H1 (cell line): ENCODE measurements at places on chromosomes 6 and 20.

DNA sequence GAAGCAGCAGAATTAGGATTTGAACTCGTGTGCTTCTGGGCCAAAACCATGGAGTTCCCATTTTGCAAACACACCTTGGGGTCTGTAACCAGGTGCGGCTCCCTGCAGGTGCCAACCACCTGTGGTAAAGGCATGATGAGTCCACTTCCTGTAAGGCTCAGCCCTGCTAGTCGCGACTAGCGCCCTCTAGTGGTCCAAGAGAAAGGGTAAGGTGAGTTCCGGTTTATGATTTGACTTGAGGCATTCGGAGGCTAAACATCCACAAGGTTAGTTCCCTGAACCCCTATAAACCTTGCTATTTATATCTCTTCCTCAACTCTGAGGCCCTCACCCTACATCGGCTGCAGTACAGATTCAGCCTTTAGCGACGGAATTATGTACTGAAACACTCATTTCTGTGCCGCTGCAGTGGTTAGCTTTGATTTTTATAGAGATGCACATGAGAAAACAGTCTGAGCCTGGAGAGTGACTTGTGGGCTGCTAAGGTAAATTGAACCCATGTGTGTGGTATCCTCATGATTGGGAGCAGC, 173.4 kb downstream of the PLCB1 start:
- peak; percentile 75 for DNase-seq

DNA sequence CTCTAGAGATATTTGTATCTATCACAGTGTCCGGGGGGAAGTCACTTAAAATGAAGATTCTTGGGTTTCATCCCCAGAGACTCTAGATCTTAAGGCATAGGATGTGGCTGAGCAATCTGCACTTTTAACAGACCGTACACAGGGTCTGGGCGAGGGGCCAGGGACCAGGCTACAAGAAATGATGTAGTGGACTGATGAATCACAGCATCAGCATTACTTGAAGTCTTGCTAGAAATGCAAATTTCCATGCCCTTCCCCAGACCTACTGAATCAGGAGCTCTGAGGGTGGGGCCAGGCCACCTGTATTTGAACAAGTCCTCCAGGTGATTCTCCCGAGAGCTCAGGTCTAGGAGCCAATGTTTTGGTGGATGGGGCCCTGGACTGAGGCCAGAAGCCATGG, 168.4 kb downstream of the DOK5 start:
- DNase-seq: no peak

- DNase-seq: no peak
These were observed 199.4 kb downstream of the WDR27 start for GRCh38 chr6:169502445-169502844.

DNA sequence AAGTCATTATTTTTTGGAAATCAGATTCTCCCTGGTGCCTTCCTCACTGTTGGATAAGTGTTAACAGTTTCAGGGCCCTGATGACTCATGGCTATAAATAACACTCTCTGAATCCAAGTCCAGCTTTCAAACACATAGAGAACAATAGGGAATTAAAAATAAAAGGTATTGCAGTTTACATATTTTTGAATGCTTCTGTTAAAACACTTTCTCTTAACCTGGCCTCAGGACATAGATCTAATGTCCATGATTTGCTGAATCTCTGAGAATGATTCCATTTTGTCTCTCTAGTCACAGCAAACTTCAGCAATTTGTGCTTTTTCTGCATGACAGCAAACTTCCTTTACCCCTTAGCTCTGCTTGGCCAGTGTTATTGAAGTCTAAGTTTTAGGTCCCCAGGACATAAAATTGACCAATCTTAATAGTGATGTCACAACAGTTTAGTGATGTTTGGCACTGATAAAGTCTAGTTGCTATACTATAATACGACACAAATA, 1192.4 kb upstream of the CITED2 start:
- DNase-seq: no peak

GRCh38 chr20:44523746-44524145, 1.9 kb upstream of the SERINC3 start:
- no peak for DNase-seq

- DNase-seq: no peak
These were observed 40.2 kb downstream of the CCN2 start for GRCh38 chr6:131910956-131911355.

DNA sequence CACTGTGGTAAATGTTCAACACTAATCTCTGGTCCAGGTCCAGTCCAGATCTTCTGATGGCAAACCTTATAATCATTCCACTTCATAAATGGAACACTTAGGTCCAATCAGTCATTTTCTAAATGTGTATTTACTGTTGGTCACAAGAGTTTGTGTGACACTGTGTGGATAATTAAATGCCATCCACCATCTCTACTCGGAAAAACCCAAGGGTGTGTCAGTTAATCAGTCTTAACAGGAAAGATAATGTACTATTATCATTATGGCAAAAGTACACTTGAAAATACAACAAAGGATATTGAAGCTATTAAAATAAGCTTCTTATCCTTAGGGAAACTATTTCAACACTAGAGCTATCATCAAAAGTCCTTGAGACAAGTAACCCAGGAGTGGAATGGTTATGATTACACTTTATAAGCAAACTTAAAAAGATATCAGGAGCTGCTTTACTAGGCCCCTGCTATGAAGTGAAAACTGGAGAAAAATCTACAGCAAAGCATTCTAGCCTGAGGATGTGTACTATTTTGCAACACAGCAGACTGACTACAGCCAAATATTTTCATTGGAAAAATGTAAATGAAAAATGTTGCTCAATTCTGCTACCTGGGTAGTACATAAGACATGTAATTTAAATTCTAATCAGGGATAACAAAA, 227.9 kb downstream of the LAMA2 start:
- DNase-seq: no peak

- DNase-seq: no peak
These were observed 31.9 kb downstream of the NUDT3 start for GRCh38 chr6:34360556-34360955.
